Panc1 (cell line): ENCODE measurements at places on chromosomes 11 and 22.

DNA sequence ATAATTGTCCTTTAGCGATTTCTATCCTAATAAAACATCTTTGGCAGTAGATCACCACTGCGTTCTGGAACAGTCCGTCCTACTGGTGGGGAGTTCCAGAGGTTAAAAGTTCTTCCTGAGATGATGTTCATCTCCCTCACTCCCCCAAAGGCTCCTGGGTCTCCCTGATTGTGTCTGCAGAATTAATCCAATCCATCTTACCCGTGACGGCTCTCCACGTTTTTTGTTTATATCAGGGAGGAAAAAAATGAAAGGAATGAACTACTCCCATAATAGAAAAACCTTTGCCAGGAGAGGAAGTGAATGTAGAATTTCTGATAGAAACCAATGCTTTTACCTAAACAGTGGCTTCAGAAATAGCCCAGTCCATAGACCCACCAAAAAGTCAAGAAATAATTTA lies 81.6 kb downstream of the LARGE1 start:
- DNase-seq, result no peak

GRCh38 chr11:99781074-99781473 lies 760.3 kb downstream of the CNTN5 start:
- DNase-seq, result no peak

DNA sequence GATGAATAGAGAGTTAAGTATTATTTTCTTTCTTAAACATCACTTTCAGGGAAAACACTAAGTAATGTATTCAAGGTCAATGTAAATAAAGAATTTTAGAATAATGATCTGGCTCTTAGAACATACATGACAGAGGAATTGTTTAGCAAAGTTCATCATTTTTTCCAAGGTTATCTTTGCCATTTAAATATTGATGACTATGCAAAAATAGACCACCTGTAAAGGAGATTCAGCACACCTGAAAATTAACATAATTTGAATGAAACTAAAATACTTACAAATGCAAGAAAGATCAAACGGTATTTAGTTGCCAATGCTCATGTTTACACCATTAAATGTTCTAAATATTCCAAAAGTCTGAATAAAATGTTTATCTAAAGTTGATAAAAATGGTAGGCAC lies 782.6 kb upstream of the CHORDC1 start:
- DNase-seq, result no peak

DNA sequence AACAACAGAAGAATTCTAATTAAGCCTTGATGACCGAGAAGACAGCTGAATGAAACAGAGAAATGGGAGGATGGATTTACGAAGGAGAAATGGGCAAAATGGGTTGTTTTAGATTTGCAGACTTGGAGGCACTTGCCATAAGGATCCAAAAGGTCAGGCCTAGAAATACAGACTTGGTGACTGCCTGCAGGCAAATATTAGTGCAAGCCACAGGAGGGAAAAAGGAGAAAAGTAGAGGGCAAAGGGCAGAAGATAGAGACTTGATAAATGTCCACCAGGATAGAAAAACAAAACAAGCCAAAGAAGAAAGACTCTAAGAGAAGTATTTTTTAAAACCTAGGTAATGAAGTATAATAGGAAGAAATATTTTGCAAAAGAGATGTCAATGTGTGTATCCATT lies 13.1 kb downstream of the CCDC34 start:
- no peak for DNase-seq

GRCh38 chr11:78190374-78190773 lies 1.7 kb downstream of the USP35 start:
- DNase-seq, result no peak

GRCh38 chr11:105799728-105800462 lies 190.0 kb downstream of the GRIA4 start:
- DNase-seq, result no peak

- no peak for DNase-seq
Observed at GRCh38 chr11:61575886-61576861, 4.7 kb downstream of the SYT7 start.

GRCh38 chr11:35082321-35083180 lies 56.4 kb upstream of the CD44 start:
- peak; percentile 24 for DNase-seq

DNA sequence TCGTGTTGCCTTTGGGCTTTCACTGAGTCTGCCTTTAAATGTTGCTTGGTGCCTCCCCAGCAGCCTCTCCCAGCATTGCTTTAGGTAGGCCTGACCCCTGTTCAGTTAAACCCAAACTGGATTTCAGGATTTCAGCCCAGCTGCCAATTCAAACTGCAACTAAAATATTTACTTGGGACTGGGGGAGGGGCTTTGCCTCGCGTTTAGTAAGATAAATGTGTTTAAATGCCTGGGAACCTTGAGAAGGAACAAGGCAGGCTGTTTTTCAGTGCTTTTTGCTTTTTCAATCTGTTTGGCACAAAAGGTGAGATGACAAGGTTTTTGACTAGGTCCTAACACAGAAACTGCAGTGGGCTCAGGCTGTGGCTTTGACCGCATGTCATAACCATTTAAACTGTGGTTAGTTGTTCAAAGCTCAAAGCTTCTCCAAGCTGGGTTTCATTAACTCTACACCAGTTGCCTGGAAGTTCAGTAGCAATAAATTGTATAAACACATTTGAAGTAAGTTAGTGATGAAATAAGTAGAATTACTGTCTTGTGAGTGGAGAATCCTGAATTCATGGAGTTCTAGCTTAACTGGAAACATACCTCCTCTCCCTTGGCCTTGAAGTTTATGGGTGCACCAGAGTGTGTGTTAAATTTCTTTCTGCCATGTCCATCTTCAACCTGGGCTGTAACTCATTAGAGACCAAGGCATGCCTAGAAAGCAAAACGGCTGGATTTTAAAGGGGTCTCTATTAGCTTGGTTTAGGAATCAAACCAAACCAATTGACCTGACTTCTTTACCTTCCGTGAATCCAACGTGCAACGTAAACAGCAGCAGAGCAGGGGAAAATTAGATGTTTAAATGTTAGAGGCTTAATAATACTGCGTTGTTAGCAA lies 3.6 kb downstream of the PKNOX2 start:
- DNase-seq, result no peak

GRCh38 chr11:112132737-112133136 lies 31.2 kb downstream of the IL18 start:
- DNase-seq, result no peak

- DNase-seq, result peak; percentile 57
Observed at GRCh38 chr11:86938900-86939880, 16.0 kb downstream of the FZD4 start.

- DNase-seq, result no peak
Observed at GRCh38 chr11:119976805-119977560, 160.9 kb downstream of the TRIM29 start.

GRCh38 chr22:24954114-24954463 lies 1.6 kb downstream of the KIAA1671 start:
- DNase-seq, result no peak

- DNase-seq, result no peak
Observed at GRCh38 chr11:127130321-127130720, 129.8 kb upstream of the KIRREL3 start.

- no peak for DNase-seq
Observed at GRCh38 chr11:36817336-36817965, 219.4 kb upstream of the RAG2 start.

- no peak for DNase-seq
Observed at GRCh38 chr11:109961261-109961660, 131.9 kb upstream of the ZC3H12C start.

DNA sequence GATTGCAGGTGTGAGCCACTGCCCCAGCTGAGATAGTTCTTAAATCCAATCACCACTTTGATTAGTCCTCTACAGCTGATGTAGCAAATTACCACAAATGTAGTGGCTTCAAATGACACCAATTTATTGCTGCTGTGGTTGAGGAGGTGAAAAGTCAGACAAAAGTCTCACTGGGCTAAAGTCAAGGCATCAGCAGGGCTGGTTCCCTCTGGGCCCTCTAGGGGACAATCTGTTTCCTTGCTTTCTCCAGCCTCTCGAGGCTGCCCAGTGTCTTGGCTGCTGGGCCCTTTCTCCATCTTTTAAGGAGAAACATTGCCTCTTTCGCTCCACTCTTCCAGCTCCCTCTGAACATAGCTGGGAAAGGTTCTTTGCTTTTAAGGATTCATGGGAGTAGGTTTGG lies 50.5 kb upstream of the SHANK2 start:
- DNase-seq, result no peak

- DNase-seq, result no peak
Observed at GRCh38 chr11:119844808-119845207, 115.8 kb upstream of the NECTIN1 start.

- DNase-seq, result peak; percentile 42
Observed at GRCh38 chr11:66510271-66510989, at the start of gene BBS1. BBS1 (plus strand) TSS chr11:66510635; CDS start chr11:66510660, 25 bp downstream.

DNA sequence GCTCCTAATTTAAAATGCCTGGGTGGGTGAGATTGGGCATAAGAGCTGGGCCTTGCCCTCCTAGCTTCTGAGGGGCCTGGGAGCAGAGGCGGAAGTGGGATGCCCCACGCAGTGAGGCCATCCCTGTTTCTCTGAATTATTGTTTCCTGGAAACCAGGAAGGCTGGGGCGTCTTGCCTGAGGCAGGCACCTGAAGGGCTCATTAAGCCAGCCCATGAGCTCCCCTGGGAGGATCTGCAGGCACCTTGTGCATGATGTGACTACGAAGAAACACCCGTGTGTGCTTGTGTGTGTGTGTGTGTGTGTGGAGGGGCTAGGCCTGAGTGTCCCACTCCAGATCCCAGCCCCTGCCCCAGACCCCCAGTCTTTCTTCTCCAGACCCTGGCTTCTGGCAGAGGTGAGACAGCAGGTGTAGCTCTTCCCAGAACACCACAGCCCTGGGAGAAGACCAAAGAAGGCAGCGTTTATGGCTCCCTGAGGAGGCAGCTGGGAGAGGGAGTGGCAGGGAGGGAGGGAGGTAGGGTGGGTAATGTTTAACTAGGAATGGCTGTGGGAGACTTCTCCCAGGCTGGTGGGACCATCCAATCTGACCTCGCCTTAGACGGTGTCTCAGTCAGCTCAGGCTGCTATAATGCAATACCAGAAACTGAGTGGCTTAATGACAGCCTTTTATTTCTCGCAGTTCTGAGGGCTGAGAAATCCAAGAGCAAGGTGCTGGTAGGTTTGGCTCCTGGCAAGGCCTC lies 2.1 kb upstream of the BATF2 start:
- DNase-seq, result no peak

GRCh38 chr11:117823294-117823945 lies 1.1 kb downstream of the FXYD2 start:
- DNase-seq, result no peak

DNA sequence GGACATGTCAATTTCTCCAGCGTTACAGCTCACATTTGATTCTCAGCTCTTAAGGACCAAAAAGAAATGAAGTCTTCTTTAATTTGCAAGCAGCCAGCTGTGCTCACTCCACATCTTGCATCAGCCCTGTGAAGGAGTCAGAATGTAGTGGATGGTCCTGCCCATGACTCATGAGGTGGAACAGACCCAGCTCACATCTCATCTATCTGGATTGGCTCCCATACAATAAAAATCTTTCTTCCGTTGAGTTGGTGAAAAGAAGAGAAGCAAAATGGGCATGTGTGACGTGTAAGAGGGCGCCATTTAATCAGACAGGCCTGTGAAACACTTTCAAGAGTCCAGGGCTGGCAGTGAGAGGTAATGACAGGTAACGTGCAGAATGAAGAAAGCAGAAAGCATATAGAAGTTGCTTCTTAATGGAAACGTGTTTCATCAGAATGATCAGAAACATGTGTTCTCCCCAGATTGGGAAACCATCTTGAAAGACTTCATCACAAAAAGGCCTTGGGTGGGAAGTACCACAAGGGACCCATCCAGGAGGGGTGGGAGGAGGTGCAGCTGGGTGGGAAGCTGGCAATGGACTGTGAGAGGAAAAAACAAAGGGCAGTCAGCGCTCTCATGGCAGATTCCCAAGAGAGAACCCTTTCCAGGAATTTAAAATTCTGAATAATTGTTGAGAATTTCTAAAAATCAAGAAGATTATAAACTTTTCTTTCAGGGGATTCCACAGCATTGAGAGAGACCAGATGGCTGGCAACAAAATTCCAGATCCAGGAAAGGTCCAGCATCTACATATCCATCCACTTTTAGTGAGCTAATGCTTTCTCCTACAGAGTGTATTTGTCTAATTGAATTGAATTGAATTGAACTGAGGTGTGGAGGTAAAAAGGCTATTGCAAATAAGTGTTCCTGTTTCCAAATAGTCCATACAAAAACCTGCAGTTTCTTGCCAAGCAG lies 57.0 kb downstream of the ETS1 start:
- DNase-seq, result no peak

- no peak for DNase-seq
Observed at GRCh38 chr11:110985547-110985946, 260.0 kb upstream of the POU2AF2 start.

- DNase-seq, result no peak
Observed at GRCh38 chr11:70952191-70952590, 300.2 kb downstream of the SHANK2 start.

DNA sequence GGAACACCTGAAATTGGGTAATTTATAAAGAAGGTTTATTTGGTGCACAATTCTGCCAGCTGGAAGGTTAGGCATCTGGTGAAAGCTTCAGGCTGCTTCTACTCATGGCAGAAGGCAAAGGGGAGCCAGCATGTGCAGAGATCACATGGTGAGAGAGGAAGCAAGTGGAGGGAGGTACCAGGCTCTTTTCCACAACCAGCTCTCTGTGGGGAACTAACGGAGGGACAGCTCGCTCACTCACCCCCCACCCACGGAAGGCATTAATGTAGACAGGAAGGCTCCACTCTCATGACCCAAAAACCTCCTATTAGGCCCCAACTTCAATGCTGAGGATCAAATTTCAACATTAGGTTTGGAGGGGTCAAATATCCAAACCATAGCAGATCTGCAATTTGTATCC lies 75.6 kb upstream of the ARHGAP32 start:
- no peak for DNase-seq

DNA sequence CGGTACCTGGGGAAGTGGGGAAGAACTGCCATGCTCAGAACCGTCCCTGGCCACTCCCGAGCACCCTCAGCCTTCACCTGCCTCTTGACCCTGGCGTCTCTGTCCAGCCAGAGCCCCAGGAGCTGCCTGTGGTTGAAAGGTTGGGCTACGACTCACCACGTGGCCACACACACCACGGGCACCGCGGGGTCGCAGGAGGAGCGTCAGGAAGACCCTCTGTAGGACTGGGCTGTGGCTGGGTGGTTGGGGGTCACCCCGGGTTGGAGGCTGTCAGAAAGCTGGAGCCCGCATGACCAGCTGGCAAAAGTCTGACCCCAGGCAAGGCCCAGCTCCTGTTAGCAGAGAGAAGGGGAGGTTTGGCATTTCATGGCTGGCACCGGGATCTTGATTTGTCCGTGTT lies 11.5 kb downstream of the KRTAP5-5 start:
- DNase-seq, result no peak

DNA sequence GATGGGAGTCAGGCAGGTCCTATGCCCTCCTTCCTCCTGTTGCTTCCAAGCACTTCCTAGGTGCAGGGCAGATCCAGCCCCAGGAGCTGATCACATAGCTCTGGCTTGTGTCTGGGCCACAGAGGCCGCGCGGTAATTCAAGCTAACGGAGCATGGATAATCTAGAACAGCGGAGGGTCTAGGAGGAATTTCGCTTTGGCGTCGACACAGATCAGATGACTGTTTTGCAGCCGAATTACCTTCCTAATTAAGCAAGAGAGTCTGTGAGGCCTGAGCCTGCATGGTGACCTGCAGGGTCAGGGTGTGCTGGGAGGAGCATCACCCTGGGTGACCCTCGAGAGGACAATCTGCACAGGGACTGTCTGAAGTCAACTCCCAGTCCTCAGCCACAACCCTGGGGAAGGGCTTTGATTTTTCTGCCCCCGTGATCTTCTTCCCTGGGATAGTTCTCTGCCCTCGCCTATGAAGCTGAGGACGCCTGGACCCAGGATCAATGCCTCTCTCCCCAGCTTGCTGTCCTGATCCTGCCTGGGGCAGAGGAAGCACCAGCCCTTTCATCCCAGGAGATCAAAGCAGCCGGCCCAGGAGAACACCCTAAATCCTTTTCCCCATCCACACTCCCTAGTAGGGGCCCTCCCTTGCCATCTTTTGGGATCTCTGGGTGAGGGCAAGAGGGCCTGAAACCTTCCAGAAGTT lies 11.0 kb downstream of the NECTIN1 start:
- no peak for DNase-seq
